ENCODE measurements at places on chromosomes 11 and 22.

GRCh38 chr22:23670378-23671295, 20.2 kb upstream of the RGL4 start:
- DNase-seq: no peak

DNA sequence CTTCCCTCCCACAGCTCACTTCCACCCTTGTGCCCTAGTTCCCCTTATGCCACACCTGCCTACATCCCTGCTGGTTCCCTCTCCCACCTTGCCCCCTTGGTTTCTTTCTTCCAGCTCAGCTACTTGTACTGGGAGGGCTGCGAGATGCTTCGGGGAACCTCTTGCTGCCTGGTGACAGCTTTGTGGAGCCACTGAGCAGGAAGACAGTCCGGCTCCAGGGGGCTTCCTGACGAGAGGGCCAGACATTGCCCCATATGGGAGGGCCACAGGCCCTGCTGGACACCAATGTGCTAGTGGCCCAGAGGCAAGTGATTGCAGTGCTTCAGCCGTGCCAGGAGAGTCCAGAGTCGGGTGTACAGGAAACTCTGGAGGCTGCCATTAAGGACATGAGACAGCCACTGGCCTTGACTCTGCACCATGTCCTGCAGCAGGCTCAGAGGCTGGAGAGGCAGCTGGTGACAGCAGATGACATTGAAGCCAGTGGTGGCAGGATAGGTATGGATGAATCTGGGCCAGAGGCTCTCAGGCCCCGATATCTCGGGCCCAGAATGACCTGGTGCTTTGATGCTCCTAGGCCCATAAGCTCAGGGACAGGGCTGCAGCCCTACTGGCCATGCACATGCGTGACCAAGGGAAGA, 54.3 kb downstream of the BTG4 start:
- DNase-seq: no peak

GRCh38 chr22:39384750-39385480, 14.7 kb upstream of the TAB1 start:
- DNase-seq: no peak

DNA sequence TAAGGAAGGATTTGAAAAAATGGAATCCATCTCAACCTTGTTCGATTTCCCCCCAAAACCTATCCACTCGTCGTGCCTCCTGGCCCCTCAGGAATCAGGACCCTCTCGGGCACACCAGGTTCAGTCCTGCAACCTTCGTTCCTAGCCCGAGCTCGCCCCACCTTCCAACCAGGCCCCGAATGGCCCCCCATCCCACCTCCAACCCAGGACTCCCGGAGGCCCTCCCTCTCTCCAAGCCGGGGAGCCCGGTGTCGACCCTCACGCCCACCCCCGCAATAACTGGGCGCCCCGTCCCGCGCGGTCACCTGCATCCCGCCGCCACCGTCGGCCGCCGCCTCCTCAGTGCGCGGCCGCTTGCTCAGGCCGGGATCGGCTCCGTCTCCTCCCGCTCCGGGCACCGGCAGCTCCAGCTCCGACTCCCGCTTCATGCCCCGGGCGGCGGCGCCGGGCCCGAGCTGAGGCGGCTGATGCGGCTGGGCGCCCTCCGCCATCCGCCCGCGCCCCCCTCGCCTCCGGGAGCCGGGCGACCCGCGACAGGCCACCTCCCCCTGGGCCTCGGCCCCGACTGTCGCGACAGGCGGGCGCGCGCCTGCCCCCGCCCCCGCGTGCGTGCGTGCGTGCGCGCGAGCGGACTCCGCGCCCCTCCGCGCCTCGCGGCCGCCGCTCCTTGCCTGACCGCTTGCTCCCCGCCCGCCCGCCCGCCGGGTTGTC, 534 bp downstream of the RBFOX2 start:
- no peak for DNase-seq

GRCh38 chr11:3130269-3131071, 34.6 kb downstream of the OSBPL5 start:
- DNase-seq: no peak

- DNase-seq: no peak
Measured at GRCh38 chr22:28021116-28021997, 102.3 kb upstream of the PITPNB start.

GRCh38 chr22:46573781-46574437, 36.5 kb upstream of the CELSR1 start:
- no peak for DNase-seq

GRCh38 chr22:43337385-43337784, 5.8 kb downstream of the SCUBE1 start:
- DNase-seq: no peak

GRCh38 chr11:118763041-118763440, 27.9 kb downstream of the DDX6 start:
- DNase-seq: no peak

DNA sequence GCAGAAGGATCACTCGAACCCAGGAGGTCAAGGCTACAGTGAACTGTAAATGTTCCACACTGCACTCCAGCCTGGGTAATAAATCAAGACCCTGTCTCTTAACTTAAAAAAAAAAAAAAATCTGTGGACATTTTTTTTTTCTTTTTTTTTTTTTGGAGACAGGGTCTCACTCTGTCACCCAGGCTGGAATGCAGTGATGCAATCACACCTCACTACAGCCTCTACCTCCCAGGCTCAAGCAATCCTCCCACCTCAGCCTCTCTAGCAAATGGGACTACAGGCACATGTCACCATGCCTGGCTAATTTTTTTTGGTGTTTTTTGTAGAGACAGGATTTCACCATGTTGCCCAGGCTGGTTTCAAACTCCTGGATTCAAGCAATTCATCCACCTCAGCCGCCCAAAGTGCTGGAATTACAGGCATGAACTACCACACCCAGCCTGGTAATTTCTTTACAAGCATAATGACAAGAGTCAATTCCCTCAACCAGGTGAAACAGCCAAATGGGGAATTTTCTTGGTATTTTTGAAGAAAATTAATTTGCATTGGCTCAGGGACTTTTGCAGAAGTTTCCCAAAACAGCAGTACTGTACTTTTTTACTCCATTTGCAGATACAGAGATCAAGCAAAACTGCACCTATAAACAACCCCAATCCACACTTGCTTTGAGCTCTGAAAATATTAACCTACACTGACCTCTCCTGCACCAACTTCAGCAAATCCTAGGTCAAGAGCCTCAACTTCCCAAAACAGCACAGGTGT, 44.0 kb downstream of the MRTFA start:
- no peak for DNase-seq

- DNase-seq: no peak
Measured at GRCh38 chr22:17580441-17581031, 17.2 kb downstream of the SLC25A18 start.

GRCh38 chr11:115665958-115666357, 161.7 kb upstream of the CADM1 start:
- no peak for DNase-seq

GRCh38 chr11:109696191-109696897, 274.4 kb downstream of the C11orf87 start:
- DNase-seq: no peak

DNA sequence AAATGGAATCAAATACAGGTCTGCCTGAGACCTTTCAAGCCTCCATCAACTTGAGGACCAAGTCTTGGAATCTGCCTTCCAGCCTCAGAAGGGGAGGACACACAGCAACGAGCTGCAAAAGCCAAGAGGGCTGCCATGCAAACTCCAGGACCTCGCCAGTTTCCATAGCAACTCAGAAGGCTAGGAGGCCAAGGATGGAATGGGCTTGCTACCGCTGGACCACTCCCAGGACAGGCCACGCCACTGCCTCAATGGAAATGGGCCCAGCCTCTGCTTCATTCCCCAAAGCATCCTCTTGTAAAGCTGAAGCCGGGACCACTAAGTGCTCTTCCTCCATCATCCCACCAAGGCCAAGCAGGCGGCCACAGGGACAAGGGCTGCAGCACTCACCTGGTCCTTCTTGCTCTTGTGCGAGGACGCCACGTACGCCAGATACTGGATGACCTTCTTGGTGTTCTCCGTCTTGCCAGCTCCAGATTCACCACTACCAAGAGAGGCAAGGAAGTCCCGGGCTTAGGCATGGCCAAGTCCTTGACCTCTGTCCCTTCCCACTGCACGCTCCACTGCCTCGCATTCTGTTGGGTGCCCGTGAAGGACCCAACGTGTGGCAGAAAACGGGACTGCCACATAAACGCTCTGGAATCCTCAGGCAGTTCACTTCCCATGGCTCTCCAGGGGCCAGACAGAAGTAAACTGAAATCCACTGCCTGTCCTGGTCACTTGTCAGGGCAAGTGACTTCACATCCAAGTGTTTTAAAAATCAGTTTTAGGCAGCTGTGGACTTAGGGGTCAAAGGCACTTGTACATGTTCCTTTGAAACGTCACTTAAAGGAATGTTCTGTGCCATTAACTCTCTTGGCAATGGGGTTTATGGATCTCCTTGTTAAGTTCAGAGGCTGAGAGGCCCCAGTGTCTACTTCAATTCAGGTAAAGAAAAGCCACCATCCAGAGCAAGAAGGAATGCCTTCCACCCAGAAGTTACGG, 61.3 kb downstream of the MYH9 start:
- no peak for DNase-seq

DNA sequence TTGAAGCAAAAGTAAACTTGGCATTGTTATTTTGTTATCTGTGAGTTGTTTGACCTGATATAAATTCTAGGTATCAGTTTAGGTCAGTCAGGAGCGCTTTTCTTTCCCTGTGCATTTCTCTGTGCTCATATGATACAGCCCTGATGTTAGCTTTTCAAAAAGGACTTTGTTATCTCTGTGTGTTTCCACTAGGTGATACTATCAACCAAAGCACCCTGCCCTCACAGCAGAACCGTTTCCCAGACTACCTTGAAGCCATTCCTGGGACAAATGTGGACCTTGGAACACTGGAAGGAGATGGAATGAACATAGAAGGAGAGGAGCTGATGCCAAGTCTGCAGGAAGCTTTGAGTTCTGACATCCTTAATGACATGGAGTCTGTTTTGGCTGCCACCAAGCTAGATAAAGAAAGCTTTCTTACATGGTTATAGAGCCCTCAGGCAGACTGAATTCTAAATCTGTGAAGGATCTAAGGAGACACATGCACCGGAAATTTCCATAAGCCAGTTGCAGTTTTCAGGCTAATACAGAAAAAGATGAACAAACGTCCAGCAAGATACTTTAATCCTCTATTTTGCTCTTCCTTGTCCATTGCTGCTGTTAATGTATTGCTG, 87.7 kb upstream of the BIRC3 start:
- DNase-seq: no peak

DNA sequence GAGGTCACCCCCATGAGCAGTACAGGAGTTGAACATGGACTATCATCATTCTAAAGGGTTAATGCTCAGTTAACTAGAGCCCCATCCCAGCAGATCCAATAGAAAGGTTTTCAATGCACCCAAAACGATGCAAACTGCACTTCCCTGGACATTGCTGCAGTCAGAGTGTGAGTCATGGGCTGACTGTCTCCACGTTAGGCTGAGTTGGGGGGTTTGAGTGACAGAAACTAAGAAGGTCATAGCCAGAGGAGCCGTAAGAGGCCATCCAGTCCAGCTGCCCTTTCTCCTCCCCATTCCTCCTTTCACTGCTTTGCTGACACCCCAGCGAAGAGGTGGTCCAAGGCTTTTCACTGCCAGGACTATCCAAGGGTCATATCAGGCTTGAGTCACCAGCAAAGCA, 10.5 kb upstream of the OR2AT4 start:
- DNase-seq: no peak

DNA sequence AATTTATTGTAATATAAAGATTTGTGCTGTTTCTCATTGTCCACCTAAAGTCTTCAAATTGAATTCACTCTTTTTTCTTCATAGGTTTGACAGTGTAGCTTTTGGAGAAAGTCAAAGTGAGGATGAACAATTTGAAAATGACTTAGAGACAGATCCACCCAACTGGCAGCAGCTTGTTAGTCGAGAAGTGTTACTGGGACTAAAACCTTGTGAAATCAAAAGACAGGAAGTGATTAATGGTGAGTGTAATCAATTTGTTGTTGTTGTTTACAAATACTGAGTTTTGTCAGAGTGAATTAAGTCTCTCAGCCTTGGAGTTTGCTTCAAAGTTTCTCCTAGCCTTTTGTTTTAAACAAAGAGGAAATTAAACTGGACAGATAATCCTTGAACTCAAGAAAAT, 53.6 kb upstream of the GRIK4 start:
- DNase-seq: no peak

DNA sequence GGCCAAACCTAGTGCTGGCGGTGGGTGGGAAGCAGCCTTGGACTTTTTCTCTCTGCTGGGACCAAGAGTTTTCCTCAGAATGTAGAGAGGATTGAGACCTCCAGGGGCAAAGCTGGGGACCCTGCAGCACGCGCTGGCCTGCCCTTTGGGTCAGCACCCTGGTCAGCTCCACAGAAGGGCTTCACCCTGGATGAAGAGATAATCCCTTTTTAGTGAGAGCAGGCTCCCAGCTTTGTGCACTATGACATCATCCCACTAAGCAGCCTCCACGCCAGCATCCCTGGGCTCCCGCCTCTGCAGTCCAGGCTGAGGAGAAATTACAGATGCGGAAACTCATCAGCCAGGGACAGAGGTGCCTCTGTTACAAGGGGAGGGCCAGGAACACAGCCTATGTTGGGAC, 23.5 kb downstream of the DRICH1 start:
- no peak for DNase-seq

DNA sequence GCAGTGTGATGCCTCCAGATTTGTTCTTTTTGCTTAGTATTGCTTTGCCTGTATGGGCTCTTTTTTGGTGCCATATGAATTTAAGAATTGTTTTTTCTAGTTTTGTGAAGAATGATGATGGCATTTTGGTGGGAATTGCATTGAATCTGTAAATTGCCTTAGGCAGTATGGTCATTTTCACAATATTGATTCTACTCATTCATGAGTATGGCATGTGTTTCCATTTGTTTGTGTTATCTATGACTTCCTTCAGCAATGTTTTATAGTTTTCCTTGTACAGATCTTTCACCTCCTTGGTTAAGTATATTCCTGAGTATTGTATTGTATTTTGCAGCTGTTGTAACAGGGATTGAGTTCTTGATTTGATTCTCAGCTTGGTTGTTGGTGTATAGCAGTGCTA, 18.3 kb upstream of the ZBED5 start:
- no peak for DNase-seq

- no peak for DNase-seq
Measured at GRCh38 chr11:73801136-73801535, 13.5 kb downstream of the MRPL48 start.

- no peak for DNase-seq
Measured at GRCh38 chr11:109040303-109040702, 375.4 kb downstream of the DDX10 start.

DNA sequence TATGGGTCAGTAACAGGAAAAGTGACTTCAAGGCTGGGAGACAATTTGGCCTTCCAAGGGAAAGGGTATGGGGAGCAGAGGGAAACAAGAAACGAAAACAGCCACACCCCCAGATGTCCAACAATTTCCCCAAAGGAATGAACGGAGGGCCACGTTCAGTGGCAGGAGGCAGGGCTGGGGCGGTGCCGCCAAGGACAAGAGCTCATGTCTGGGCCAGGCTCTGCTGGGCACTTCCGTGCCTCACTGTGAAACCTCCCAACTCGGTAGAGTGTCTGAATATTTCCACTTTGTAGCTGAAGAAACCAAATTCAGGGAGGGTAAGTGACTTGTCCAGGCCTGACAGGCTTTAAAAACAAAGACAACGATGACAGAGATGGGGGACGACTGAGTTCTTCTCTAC, 11.9 kb downstream of the IFT27 start:
- DNase-seq: no peak

- DNase-seq: no peak
Measured at GRCh38 chr22:39255449-39256185, 10.8 kb upstream of the PDGFB start.

Data from stimulated activated CD8-positive, alpha-beta memory T cell treated with anti-CD3 and anti-CD28 coated beads, Interleukin-7, amount 100 ng/mL, for 1 hour (primary cell).